Neural crest cell (in vitro differentiated cells): ENCODE measurements at places on chromosomes 5 and 9.

GRCh38 chr5:24816206-24816605 lies 171.4 kb upstream of the CDH10 start:
- no peak for DNase-seq

- DNase-seq: no peak
These were observed 123.0 kb upstream of the GRIN3A start for GRCh38 chr9:101861472-101861871.

- DNase-seq: no peak
These were observed 40.3 kb upstream of the TNFAIP8 start for GRCh38 chr5:119315516-119315949.

GRCh38 chr9:19498015-19498414 lies 89.2 kb downstream of the ACER2 start:
- DNase-seq: no peak

DNA sequence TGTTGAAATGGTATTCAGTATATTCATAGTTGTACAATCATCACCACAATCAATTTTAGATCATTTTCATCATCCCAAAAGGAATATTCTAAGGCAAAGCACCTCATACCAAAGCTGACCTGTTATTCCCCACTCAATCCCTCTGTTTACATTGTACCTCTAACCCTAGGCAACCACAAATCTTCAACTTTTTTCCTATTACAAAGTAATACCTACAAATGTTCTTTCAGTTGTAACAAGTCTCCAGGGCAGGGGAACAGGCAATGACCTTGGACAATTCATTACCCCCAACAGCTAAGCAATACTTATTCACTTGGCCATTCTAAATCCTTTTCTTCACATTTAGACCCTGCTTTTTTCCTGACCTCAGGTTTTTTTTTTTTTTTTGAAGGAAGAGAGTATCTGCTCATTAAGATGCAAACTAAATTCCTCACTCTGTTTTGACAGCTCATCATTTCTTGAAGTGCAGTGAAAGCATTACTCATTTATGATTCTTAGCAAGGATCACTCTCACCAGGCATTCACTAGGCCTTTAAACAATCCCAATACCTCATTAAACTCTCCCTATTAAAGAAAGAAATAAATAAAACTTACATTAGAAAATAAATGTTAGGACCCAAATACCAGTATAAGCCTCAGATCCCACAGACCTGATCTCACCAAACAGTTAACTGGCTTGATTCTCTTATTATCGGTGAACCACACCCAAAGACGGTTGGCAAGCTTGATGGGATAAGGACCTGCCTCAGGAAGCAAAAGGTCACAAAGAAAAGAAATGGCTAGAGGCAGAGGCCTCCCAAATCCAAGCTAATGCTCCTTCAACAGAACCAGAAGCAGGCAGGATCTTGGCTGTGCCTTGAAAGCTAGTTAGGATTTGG lies 15.3 kb downstream of the MTMR12 start:
- DNase-seq: no peak

GRCh38 chr5:173472784-173473278 lies 143.6 kb downstream of the BOD1 start:
- no peak for DNase-seq

DNA sequence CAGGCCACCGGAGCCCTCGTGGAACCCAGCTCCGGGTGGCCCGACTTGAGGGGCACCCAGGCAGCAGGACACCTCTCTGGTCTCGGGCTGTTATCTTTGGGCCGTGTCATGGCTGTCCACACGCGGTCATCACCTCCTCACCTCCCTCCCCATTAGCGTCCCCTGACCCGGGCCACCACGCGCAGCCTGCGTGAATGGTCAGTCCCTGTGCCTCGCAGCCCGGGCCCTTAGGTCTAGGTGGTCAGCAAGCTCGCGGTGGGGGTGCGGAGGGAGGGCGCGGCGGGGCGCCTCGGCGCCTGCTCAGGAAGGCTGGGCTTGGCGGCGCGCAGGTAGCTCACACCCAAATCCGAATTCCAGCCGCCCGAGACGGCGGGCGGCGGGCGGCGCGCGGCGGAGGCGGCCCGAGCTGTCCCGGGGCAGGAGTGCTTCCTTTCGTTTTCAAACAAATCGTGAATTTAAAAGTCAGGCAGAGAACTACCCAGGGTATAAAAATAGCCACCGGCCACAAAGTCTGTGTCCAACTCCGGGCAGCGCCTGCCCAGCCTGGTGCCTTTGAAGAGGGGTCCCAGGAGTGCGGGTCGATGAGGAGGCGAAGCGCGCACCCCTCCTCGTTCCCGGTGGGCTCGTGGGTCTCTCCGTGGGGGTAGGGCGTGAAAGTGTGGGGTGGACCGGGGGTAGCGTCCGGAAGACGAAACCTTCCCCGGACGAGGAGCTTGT lies 1.0 kb upstream of the RXRA start:
- DNase-seq: no peak

GRCh38 chr5:67263656-67264408 lies 67.2 kb upstream of the CD180 start:
- DNase-seq: no peak

GRCh38 chr5:119270960-119271757 lies 84.7 kb upstream of the TNFAIP8 start:
- no peak for DNase-seq

DNA sequence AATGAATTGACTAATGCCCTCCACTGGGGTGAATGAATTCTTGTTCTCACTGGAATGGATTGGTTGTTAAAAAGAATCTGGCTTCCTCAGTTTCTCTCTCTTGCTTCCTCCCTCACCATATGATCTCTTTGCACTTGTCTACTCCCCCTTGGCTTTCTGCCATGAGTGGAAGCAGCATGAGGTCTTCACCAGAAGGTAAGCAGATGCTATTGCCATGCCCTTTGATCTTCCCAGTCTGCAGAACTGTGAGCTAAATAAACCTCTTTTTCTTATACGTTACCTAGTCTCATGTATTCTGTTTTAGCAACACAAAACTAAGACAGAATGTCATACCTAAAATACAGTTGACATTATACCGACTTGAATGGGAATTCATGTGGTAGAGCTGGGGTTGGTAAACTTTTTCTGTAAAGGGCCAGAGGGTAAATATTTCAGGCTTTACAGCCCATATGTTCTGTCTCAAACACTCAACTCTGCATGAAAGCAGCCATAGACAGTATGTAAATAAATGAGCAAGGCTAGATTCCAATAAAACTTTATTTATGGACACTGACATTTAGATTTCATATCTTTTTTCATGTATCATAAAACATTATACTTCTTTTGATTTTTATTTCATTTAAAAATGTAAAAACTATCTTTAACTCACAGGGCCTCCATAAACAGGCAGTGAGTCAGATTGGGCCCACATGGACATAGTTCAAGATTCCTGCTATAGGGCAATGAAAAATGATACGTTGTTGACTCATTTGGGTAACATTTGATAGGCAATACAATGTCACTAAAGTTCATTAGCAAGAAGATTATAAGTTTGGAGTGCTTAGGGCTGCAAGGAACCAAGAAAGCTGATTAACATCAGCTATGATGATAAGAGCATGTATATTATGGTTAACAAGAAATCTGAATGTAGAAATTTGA lies 79.4 kb upstream of the TLE4 start:
- DNase-seq: no peak

DNA sequence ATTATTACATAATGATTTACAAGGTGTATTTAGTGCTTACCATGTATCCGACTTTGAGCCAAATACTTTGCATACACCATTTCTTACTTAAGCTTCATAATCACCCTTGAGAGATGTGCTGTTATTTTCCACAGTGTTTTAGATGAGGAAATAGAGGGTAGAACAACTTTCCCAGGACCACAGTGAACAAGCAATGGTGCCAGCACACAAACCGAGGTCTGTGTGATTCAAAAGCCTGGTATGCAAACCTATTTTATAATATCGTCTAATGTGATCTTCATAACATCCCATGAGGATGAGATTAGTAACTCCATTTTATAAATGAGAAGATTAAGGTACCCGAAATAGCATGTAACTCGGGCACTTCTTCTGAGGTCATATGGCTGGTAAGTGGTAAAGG lies 294.7 kb downstream of the NSG2 start:
- no peak for DNase-seq

DNA sequence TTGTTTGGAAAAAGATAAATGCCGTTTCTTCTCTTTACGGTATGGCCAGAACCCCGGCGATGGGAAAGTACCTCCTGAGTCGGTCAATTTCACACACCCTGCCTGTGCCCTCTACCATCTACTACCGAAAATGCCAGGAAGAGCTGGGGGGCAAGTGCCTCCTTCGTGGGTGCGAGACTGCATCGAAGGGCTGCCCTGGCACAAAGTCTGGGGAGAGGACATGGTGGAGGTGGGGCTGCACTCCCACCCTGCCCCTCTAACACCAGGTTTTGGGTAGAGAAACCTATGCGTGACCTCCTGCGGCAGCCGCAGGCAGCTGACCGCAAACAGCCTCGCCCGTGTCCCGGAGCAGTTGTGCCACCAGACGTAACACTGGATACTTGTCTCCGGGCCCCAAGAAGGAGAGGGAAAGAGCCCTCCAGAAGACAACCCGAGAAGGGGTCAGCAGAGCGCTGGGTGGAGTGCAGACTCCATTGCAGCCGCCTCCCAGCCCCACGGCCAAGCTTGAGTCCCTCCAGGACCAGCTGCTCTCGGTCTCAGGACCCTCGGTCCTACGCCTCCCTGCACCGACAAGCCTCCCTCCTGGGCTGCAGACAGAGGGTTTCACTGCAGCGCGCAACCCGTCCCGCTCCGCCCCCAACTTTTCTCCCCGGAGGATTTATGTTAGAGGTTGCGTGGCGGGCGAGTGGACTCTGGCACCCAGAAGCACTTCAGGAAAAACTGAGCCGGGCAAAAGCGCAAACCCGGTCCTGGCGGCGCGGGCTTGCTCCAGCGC lies 823 bp upstream of the PRDM6 start:
- DNase-seq: peak; percentile 10

DNA sequence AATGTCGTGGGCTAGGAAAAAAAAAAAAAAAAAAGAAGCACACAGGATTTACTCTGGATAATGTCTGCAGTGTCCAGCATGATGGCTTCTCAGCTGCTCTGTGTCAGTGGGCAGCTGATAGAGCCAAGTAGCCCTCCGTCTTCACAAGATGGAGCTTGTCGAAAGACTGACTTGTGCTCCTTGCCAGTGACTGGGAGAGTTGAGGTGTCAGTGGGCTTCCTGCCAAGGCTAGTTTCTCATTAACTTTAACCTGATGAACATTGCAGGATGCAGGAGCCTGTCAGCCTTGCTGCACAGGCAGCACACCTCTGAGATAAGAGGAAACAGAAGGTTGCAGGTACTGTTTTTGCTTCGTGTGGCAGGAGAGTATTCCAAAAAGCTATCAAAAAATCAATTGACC lies 171.4 kb upstream of the SGCD start:
- no peak for DNase-seq

DNA sequence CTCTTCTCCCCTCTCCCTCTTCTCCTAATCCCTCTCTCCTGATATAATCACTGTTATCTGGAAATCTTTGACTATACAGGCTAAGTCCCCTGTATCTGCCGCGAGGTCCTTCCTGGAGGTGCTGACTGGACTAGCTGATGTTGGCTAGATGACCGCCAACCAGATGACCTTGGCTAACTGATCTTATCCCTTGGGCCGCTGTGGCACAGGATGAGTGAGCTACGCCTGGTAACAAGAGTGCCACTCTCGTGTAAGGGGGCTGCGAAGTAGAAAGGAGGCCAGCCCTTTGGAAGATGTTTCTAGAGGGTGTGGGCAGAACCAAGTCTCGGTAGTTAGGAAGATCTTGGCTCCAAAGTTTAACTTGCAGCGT lies 345 bp upstream of the PRRC1 start:
- DNase-seq: no peak

GRCh38 chr9:113176803-113177202 lies 26.0 kb downstream of the SLC31A2 start:
- no peak for DNase-seq

DNA sequence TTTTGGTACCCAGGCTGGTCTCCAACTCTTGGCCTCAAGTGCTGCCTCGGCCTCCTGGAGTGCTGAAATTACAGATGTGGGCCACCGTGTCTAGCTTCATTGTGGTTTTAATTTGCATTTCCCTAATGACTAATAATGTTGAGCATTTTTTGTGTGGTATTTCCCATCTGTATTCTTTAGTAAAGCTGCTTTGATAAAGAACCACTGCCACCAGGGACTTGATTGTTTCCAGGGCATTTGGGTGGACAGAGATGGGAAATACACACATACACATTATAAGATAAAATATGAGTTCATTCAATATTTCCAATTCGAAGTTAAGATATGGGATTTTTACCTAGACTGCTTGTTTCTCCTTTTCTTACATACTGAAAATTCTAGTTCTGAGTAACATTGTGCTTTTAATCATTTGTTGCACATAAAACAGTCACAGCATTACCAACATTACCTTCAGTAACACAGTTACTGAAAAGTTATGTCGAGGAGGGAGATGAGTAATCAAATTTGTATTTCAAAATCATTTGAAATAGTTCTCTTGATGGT lies 28.9 kb downstream of the HABP4 start:
- no peak for DNase-seq
